ENCODE measurements at places on chromosomes 2 and 18.

DNA sequence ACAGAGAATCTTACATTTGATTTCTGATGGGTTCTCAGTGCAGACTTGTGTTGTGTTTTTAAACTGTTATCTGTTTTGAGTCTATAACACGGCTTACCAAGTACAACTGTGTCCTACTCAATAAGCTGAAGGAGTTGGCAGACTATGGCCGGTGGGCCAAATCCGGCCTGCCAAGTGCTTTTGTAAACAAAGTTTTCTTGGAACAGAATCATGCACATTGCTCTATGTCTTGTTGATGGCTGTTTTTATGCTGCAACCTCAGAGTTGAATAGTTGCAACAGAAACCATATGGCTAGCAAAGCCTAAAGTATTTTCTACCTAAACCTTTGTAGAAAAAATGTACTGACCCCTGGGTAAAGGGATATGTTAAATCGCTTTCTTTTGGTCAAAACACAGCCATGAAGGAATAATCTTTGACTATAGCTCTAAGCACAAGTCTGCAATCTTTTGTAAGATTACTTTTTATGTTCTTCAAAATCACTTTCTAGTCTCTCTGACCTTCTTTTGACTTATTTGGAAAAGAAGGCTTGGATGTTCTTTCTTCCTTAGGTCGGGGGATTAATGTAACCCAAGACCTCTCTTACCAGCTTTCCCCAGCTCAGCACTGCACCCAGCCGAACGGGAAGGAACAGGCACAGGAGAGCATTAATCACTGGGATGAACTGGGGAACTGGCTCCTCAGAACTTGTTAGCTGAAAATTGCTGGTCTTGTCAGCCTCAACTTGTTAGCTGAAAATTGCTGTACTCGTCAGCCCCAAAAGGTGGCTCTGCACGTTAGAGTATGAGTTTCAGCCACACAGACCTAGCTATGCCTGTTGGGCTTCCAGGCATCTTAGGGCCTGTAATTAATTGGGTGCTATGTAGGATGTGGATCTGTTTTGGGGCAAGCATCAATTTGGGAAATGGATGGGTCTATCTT, 75.4 kb downstream of the CD8B2 start:
- peak; percentile 71 for DNase-seq

GRCh38 chr2:222939208-222939856, 78.5 kb downstream of the ACSL3 start:
- peak; percentile 67 for DNase-seq

DNA sequence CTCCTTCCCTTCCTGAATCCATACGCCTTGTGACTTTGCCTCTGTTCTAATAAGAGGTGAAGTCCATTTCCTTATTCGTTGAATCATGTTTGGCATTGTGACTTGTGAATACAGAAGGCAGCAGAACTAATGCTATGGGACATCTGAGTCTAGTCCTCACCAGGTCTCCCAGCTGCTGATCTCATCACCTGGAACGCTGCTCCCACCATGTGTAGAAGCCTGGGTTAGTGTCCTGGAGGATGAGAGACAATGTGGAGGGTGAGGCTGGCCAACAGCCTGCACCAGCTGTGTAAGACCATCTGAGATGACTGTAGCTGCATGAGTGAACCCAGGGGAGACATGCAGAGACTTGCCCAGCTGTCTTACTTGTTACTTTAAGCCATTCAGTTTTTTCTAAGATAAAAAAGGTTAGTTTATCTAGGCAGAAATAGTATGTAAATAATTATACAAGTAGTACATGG, 3.5 kb upstream of the HAAO start:
- peak; percentile 17 for DNase-seq

DNA sequence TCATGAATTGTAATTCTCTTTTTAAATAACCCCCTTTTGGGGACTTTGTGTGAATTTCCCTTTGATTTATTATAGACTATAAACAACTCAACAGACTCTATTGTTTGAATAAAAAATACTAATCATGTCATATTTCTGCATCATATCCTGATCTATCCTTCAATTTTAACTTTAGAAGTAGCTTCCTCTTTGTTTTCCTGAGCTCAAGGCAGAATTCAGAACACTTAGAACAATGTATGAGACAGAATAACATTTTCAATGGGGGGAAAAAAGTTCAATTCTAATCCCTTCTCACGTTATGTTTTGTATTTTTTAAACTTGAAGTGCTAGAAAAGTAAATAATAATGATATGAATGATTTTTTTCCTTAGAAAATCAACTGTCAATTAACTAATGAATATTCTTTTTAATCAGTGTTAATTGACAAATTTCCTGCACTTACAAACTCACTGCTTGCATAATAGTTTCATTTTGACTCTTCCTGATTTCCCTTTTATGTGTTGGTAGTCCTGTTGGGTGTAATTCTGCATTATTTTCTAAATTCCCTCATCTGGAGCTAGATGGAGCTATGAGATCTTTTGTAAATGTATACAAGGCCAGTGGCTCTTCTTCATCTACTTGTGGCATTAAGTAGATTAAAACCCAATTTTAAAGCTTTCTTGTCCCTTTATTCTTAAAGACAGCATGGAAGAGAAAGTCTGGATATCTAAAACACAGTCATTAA, 326.1 kb downstream of the PARD3B start:
- peak; percentile 27 for DNase-seq

DNA sequence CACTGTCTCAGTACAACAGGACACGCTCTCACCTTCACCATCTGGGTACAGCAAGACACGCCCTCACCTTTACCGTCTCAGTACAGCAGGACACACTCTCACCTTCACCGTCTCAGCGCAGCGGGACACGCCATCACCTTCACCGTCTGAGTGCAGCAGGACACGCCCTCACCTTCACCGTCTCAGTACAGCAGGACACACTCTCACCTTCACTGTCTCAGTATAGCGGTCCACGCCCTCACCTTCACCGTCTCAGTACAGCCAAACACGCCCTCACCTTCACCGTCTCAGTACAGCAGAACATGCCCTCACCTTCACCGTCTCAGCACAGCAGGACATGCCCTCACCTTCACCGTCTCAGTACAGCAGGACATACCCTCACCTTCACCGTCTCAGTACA, 109.9 kb upstream of the CTDP1 start:
- no peak for DNase-seq

DNA sequence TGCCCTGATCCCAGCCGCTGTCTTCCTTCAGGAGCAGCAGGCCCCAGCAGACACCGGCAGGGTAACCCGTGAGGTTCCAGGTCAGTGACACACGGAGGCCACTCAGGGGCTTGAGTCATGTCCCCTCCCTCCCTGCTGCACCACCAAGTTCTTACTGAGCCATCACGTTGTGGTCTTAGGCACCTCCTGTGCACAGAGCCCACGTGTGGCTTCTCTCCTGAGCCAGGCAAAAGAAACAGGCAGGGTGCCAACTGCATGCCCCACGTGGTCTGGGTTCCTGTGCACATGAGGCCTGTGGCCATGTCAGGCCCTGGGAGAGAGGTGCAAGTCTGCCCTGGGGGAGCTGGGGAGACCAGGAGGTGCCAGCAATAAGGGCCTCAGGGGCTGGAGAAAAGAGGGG, 264.8 kb downstream of the KLHL29 start:
- DNase-seq, result no peak

DNA sequence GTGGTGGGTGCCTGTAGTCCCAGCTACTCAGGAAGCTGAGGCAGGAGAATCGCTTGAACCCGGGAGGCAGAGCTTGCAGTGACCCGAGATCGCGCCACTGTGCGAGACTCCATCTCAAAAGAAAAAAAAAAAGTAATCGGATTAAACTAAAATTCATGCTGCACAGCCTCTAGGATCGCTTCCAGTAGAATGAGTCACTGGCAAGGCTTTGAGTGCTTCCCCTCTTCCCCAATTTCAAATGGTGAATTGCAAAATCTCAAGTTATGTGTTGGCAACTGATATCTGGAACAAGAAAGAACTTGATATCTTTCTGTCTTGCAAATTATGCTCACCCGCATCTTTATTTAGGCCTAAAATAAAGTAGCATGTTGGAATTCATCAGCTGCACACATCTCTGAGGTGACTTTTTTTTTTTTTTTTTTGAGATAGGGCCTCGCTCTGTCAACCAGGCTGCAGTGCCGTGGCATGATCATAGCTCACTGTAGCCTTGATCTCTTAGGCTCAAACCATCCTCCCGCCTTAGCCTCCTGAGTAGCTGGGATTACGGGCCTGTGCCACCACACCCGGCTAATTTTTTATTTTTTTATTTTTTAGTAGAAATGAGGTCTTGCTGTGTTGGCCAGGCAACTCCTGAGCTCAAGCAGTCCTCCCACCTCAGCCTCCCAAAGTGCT, 12.7 kb downstream of the TTC39C start:
- DNase-seq, result peak; percentile 71
